Sigmoid colon (tissue), 7 donors: ENCODE measurements at places on chromosomes 6 and 20. TPM values are rescaled to one million over a fixed set of nuclear protein-coding genes. Genes with fewer than 3 reads are reported as not detected.

The ZNF334 gene
- 0.46 TPM for polyA plus RNA-seq

DNA sequence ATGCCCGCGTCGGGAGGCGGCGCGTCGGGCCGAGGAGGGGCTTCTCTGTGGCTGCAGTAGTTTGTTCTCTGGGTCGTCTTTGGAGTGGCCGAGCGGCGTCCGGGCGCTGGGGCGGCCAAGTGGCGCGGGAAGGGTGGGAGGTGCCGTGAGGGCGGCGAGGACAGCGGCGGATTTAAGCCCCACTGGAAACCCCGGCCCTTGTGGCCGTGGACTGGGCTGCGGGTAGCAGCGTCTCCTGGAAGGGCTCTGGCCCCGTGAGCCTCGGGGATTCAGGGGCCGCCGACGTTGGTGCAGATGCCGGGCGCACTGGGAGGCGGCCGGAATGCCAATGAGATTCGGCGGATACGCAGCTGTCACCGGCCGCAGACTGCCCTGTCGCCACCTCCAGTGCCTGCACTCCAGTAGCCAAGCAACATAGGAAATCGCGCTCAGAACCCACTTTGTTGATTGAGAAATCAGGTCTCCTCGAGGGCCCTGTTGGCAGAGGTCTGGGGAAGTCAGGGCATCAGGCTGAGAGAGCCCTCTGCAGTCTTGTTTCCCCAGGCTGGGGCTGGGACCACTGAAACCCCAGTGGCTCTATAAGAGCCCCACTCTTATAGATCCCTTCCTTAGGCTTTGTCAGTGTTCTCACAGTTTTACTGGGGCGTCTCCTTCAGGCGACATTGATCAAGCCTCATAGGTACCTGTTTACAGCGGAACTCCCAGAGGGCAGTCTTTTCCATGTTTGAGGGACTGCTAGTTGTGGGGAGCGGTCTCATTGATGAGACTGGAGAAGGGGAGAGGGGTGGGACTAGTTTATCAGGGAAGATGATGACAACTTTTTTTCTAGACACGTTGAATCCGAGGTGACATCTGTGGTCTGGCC lies 642 bp downstream of the GZF1 start:
- peak; percentile 76 for DNase-seq
- peaks cover 13% of the 10 kb centered on the region for H3K36me3 ChIP-seq
- peak overlapping the region; percentile 63 for H3K4me3 ChIP-seq
- H3K27me3 ChIP-seq, result no peaks in the 10 kb centered on the region
- peaks cover 55% of the 10 kb centered on the region for H3K4me1 ChIP-seq

DNA sequence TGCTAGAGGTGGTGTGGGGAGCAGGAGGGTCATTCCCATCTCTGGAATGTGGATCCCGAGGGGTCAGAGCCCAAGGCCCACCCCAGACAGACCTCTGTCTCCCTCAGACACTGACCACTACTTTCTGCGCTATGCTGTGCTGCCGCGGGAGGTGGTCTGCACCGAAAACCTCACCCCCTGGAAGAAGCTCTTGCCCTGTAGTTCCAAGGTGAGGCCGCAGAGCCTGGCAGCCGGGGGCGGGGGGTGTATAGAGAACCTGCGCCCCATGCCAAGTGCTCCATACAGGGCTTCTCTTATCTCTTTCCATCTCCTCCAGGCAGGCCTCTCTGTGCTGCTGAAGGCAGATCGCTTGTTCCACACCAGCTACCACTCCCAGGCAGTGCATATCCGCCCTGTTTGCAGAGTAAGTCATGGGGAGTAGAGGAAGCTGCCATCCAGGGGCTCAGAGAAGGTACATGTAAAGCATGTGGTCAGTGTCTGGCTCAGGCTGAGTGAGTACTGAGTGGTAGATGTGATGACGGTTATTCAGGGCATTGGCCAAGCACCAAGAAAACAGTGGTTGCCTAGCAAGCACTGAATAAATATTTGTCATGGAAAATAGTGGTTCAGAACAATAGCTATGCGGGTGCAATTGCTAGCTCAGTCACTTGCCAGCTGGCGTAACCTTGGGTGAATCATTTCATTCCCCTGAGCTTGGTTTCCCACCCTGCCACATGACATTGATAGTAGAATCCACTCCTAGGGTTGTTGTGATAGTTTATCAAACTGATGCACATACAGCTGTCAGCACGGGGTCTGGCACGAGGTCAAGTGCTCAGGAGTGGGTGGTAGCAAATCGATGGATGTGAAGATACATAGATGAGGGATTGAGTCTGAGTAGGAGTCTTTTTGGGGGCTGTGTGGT lies 3.5 kb downstream of the PIGT start:
- peak overlapping the region; percentile 48 for H3K27ac ChIP-seq
- peaks cover 46% of the 10 kb centered on the region for H3K4me1 ChIP-seq
- no peak overlapping the region for H3K4me3 ChIP-seq
- H3K27me3 ChIP-seq, result no peaks in the 10 kb centered on the region
- H3K36me3 ChIP-seq, result peaks cover 14% of the 10 kb centered on the region

The SOBP gene
- polyA plus RNA-seq, result 1.8 TPM

DNA sequence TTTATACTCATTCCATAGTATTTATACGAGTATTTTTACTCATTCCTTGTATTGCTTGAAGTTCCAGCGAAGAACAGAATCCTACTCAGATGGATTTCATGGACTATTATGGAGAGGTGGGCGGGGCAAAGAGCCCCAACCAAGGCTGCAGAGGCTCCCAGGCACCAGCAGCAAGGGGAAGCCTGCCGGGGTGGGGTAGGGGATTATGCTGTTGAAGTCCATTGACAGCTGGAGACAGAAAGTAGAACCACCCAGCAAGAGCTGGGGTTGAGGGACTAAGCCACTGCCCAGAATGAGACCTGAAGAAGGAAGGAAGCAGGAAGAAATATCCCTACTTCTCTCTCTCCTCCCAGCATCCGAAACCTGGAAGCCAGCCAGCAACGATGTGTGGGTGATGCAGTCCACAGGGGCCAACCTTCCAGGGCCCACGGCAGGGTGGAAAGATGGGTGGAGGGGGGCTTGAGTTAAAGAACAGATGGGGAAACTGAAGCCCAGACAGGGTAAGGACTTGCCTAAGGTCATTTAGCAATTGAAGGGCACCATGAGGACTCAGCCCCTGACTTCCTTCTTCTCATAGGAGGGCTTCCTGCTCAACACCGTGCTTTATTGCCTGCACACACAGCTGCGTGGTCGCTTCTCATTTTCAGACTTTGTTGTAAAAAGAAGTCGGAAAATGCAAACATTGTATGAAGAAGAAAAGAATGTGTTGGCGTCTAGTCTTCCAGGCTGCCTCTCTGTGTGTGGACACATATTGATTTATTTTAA lies 18.3 kb upstream of the GTSF1L start:
- no peak for DNase-seq
- H3K27ac ChIP-seq, result no peak overlapping the region
- no peaks in the 10 kb centered on the region for H3K27me3 ChIP-seq
- no peak overlapping the region for H3K4me3 ChIP-seq
- no peaks in the 10 kb centered on the region for H3K4me1 ChIP-seq

DNA sequence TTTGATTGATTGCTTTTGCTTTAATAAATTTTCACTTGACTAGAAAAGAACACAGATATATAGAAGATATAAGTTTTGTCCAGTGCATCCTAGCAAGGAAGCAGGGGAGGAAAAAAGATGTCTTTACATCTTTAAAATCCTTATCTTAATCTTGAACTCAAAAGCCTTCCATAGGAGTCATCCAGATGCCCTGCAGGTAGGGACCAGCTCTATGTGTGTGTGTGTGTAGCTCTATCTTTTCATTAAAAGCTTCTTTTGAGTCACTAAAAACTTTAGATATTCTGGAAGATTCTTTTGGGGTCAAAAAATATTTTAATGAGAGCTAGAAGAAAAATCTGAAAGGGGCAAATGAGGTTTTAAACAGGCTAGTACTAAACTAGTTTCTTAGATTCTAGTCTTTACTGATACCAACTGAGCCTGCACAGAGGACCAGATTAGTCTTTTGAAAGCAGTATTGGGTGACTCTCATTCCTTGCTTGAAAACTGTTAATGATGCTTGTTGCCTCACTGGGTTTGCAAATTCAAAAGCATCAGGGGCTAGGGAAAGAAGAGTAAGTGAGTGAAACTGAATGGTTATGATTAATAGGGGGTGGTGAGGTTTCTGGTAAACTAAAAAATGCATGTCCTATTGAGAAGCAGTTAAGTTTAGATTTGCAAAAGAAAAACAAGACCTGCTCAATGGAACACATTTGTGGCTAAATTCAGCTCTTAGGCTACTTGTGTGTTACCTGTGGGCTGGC lies 40.6 kb upstream of the JAG1 start:
- no peak overlapping the region for H3K4me3 ChIP-seq
- H3K27me3 ChIP-seq, result no peaks in the 10 kb centered on the region
- no peaks in the 10 kb centered on the region for H3K36me3 ChIP-seq
- H3K27ac ChIP-seq, result no peak overlapping the region

DNA sequence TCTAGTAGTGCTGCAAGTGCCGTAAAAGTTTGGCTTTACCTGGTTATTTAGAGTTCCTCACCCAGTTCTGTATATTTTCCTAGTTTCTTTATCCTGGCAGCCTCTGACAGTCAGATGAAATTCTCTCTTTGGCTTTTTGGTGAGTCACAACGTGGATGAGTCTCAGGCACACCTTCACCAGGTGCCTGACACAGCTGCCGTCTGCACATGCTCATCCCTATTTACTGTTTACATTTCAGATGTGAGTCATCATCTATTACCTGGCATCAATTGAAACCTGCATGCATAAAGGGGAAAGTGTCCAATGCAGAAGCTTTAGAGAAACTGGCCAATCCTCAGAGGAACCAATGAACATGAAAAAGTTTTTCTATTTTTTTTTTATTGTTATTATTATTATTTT lies 33.3 kb upstream of the ADGRF4 start:
- no peak for DNase-seq
- no peaks in the 10 kb centered on the region for H3K27me3 ChIP-seq
- H3K4me1 ChIP-seq, result no peaks in the 10 kb centered on the region

GRCh38 chr6:86706449-86706848 lies 230.9 kb upstream of the HTR1E start:
- no peaks in the 10 kb centered on the region for H3K36me3 ChIP-seq
- no peak overlapping the region for H3K27ac ChIP-seq
- no peaks in the 10 kb centered on the region for H3K4me1 ChIP-seq
- no peak overlapping the region for H3K4me3 ChIP-seq
- DNase-seq, result no peak

The LGSN gene
- polyA plus RNA-seq, result 0.12 TPM

GRCh38 chr6:160365117-160365516 lies 16.9 kb downstream of the SLC22A3 start:
- DNase-seq, result no peak
- no peaks in the 10 kb centered on the region for H3K4me1 ChIP-seq
- no peaks in the 10 kb centered on the region for H3K27me3 ChIP-seq
- H3K27ac ChIP-seq, result no peak overlapping the region
- no peak overlapping the region for H3K4me3 ChIP-seq
- no peaks in the 10 kb centered on the region for H3K36me3 ChIP-seq

The CST4 gene
- not detected for polyA plus RNA-seq

GRCh38 chr6:170545405-170545804 lies 7.7 kb downstream of the PSMB1 start:
- no peak overlapping the region for H3K4me3 ChIP-seq
- no peaks in the 10 kb centered on the region for H3K27me3 ChIP-seq
- no peak overlapping the region for H3K27ac ChIP-seq
- peaks cover 16% of the 10 kb centered on the region for H3K4me1 ChIP-seq
- H3K36me3 ChIP-seq, result peaks cover 36% of the 10 kb centered on the region
